ENCODE measurements at places on chromosomes 2 and 18.

- no peak for DNase-seq
Observed at GRCh38 chr2:187642498-187642897, 88.3 kb upstream of the TFPI start.

- no peak for DNase-seq
Observed at GRCh38 chr2:111121028-111121827, 514 bp downstream of the BCL2L11 start.

- no peak for DNase-seq
Observed at GRCh38 chr2:150320608-150321007, 166.9 kb downstream of the RND3 start.

DNA sequence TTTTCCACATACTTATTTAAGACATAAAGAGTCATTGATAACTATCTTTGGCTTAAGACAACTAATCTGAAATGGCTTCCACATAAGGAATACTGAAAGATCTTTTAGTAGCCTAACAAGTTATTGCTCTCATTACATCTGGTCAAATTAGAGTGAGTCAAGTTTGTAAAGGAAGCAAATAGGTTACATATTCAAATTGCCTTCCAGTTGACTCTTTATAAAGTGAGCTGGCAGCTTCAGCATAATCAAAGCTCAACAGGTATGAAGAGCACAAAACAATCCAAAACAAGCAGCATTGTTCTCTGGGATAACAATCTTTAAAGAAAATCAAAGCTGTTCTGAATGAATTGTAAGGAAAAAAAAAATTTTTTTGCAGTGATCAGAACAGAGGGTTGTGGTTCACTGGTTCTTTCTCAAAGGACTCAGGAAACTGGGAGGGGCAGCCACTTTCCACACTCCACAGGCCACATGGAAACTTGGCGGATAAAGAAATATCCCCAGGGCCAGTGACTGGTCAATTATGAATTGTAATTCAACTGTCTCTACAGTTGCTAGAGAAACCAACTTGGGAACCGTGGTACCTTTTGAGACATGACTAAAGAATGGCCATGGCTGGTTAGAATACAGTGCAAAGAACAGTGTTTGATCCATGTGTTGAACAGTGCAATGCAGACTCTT lies 369.3 kb upstream of the KCNH7 start:
- DNase-seq: no peak
